HCT116 (cell line): ENCODE measurements at places on chromosomes 3 and 15. TPM values are rescaled to one million over a fixed set of nuclear protein-coding genes. Genes with fewer than 3 reads are reported as not detected.

DNA sequence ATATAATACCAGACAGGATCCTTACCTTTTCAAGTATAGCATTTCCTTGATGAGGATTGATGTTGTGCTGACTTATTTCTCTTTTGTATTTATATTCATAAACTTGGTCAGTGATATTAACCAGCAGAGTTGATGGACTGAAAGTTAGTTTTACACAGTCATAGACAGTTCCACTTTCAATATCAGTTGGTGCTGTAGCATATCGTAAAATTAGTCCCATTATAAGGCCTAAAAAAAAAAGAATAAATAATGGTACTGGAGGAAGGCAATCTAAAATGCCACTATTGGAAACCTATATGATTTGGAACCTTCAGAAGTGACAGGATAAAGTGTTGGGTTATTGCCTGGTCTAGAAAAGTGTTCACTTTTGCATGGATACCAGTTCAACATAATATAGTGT lies 16.3 kb downstream of the SLC9A9 start:
- DNase-seq: no peak

DNA sequence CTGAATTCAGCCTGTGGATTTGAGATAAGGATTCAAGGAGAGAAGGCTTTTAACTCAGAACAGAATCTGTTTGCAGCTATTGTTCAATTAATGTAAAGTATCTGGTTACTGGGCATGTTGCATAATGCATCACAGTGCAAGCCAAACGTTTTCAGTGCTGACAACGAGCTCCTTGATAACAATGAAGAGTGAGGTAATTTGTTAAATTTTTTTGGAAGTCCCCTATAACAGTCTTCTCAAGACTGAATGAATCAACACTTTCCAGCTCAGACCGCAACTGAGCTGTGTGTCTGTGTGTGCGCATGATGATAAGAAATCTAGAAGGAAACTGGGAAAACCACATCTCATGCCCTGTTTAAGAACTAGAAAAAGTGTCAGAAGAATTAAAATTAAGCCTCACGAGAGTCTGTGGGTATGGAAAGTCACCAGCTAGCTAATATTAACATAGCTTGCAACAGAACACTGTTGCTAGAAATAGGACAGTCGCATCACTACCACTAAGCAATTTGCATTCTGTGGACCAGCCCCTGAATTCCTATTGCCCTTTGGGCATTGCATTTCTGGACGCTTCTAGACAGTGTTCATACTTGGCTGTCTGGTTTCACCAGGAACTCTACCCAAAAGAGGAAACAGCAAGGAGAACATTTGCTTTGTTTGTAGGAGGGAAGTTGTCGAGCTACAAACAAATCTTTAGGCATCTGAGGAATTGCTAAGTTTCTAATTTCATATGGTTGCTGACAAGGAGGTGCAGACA lies 43.7 kb upstream of the ATP2C1 start:
- DNase-seq: no peak

- no peak for DNase-seq
Observed at GRCh38 chr3:189337673-189338091, 165.9 kb downstream of the TPRG1 start.

DNA sequence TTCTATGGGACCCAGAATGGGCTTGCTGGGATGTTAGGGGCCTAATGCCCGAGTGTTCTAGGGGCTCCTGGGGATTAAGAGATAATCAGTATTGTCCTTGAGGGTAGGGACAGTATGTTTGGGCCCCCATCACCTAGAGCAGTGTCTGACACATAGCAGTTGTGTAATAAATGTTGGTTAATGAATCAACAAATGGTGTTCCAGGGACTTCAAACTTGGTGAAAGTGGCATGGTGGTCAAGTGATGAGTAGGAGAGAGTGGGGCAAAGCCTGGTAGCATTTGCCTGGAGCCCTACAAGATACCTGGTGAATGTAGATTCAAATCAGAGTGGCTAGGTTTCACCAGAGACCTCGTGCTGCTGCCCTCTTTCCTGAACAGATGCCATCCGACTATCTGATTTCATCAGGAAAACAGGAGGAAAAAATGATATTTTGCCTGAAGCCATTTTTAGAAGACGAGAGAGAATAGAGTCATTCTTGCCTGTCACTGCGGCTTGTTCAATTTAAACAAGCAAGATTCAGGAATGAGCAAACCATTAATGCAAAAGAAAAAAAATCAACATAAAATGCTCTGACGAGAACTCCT lies 117.3 kb downstream of the RPL22L1 start:
- DNase-seq: no peak

The FOXB1 gene
- total RNA-seq: not detected

The LCMT2 gene
- 4.7 TPM for total RNA-seq
